ENCODE measurements at places on chromosomes 4 and X. TPM values are rescaled to one million over a fixed set of nuclear protein-coding genes. Genes with fewer than 3 reads are reported as not detected.

The PRMT9 gene
- total RNA-seq, result 14.8 TPM

The CCSER1 gene
- 7.2 TPM for total RNA-seq

The MSX1 gene
- total RNA-seq, result 50.3 TPM

DNA sequence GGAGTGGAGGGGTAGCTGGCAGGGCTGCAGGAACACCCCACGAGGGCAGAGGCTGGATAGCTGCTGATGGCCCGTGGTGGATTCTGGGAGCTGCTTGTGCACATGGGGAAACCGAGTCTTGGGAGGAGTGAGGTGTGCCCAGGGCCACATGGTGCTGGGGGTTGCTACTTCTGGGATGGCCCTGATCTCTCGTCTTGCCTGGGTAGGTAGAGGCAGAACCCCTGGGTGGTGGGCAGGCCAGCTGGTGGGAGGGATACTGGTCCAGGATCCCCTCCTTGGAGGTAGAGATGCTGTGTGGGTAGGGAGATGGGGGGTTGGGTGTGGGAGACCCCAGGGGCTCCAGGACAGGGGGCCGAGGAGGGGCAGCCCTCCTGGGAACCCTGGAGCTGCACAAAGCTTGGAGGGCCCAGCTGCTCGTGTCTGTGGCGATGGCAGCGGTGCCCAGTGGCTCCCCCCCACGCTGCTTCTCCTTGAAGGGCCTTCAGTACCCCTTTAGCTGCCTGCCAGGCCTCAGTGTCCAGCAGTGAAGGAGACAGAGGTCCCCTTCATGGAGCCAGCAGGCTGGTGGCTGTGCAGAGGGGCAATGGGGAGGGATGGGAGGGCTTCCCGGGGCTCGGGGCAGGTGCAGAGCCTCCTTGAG, 3.2 kb downstream of the NAT8L start:
- DNase-seq, result no peak

- no peak for DNase-seq
These were observed 5.1 kb upstream of the CORIN start for GRCh38 chr4:47842985-47843384.

GRCh38 chr4:87913896-87914295, 61.6 kb upstream of the SPP1 start:
- no peak for DNase-seq

- no peak for DNase-seq
These were observed 137.3 kb downstream of the ELOVL6 start for GRCh38 chr4:110061076-110061475.

- DNase-seq, result no peak
These were observed 39.0 kb upstream of the RASGEF1B start for GRCh38 chr4:81510643-81511178.

Data from mesothelial cell of epicardium (in vitro differentiated cells).